Mesenteric fat pad (tissue), 1 donor: ENCODE measurements at places on chromosomes 5 and 9. TPM values are rescaled to one million over a fixed set of nuclear protein-coding genes. Genes with fewer than 3 reads are reported as not detected.

DNA sequence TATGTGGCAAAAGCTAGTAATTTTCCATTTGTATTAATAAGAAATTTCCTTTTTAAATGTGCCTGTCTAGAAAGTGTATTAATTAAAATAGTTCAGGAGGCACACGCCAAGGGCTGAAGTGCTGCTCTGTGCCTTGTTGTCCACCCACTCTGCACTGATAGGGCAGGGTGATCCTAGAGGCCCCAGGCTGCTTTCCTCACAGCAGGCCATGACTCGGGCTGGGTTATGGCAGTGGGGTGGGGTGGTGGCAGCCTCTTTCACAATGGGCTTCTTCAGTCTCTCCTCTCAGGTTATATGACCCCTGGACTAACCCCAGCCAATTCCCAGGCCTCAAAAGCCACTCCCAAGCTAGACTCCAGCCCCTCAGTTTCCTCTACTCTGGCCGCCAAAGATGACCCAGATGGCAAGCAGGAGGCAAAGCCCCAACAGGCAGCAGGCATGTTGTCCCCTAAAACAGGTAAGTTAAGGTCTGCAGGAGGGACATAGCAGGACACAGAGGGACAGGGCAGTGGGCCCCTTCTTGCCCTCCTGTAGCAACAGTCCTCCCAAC, 19.5 kb downstream of the CD74 start:
- DNase-seq: no peak

GRCh38 chr5:119338326-119338946, 17.4 kb upstream of the TNFAIP8 start:
- DNase-seq: no peak

DNA sequence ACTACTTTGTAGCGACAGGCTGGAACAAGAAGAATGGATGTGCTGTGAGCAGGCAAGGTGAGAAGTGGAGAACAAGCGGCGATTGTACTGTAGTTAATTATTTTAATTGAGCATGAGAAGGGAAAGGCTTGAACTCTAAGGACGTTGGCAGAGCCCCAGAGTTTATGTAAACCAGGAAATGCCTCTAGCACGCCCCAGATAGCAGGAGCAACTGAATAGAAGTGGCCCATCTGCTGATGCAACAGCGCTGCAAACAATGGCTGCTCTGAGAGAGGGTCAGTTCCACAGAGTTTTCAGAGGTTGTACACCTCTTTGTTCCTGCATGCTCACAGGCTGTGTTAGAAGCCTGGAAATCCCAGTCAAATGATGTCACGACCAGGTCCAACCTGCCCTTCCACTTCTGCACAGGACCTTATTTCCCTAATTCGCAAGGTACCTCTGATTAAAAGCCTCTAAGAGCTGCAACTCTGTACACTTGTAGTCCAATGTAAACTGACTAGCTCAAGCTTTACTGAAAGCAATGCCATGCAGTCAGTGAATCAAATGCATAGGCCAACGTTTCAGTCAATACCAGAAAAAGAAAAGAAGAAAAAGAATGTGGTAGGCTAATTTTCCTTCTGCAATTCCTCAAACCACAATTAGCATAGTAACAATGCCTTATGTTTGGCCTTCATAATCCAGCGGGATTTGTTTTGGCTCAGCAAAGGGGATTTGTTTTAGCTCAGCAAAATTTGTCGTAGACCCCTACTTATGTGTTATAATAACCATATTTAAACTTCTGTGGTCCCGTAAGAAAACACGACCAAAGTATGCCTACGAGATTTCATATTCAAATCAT, 119.6 kb upstream of the RETREG1 start:
- no peak for DNase-seq

The INSL4 gene
- not detected for total RNA-seq

The CCDC187 gene
- not detected for total RNA-seq

The TLX3 gene
- total RNA-seq: not detected

The C9 gene
- total RNA-seq: not detected

The BRINP1 gene
- not detected for total RNA-seq

DNA sequence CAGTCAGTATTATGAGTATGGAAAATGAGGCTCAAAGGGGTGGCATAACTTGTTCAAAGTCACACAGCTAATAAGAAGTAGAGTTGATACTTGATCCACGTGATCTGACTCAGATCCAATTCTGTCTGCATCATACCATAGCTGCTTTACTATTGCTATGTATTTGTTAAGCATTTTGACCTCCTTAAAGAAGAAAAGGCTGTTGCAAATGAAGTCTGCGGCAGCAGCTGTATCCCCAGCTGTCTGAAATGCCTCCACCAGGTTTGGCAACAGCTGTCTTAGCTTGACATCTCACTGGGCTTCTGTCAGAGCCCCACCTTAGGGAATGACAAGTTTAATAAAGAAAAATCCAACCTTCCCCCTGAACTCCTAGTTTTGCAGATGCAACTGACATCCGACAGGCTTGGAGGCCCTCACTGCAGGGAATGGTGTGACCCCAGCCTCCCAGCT, 75.6 kb upstream of the SLC44A1 start:
- no peak for DNase-seq

The DPH7 gene
- total RNA-seq: 17.6 TPM

The MPDZ gene
- 46.0 TPM for total RNA-seq

The GMCL2 gene
- total RNA-seq: not detected

The LRRC19 gene
- not detected for total RNA-seq

The SHROOM1 gene
- total RNA-seq: 10.6 TPM

GRCh38 chr5:124602925-124603650, 143.4 kb downstream of the ZNF608 start:
- no peak for DNase-seq

- DNase-seq: peak; percentile 37
These were observed 201.1 kb upstream of the MVB12B start for GRCh38 chr9:126125577-126125976.

- DNase-seq: no peak
These were observed 11.1 kb upstream of the ARAP3 start for GRCh38 chr5:141692919-141693725.

GRCh38 chr5:76765249-76765648, 49.3 kb downstream of the F2R start:
- DNase-seq: no peak

DNA sequence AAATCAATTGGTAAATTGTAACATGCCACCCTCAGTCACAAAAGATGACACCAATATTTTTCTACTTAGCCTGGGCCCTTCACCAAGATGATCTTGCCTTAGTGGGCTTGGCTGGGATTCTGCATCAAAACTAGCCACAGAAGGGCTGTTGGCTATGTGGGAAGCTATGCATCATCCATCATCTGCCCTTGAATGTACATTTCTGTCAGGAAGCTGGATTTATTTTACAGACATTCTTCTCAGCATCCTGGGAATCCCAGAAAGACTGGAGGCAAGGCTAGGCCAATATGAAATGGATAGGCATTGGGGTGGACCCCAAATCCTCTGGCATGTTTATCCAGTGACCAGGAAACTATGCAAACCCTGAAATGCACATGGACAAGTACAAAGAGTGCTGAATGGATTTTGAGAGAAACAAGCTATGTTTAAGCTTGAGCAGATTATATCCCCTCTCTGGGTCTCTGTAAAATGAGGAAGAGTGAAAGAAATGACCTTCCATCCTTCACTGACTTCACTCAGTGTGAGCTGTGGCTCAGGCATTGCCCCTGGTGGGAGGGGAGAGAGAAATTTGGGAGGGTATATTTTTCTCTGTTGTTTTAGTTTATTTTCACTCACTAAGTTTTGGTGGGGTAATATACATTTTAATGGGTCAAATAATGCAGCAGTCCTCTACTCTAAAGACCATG, 283.6 kb downstream of the EBF1 start:
- no peak for DNase-seq

The PCDHB13 gene
- total RNA-seq: 2.8 TPM

DNA sequence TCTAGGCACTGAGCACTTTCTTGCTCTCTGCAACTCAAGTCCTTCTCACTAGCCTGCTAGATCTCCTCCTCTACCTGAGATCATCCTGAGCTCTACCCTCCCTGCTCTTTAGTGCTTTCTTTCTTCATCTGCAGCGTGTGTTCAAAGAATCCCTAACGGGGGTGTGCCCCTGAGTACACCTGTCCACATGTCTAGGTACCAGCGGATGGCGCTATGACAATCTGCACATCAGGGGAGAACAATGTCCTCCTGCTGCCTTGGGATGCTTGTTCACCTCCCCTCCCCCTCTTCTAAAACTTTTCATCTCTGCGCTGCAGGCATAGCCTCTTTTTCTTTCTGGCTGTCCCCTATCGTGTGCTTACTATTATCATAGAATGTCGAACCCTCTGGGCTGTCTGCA, 42.7 kb downstream of the PTPN3 start:
- no peak for DNase-seq

DNA sequence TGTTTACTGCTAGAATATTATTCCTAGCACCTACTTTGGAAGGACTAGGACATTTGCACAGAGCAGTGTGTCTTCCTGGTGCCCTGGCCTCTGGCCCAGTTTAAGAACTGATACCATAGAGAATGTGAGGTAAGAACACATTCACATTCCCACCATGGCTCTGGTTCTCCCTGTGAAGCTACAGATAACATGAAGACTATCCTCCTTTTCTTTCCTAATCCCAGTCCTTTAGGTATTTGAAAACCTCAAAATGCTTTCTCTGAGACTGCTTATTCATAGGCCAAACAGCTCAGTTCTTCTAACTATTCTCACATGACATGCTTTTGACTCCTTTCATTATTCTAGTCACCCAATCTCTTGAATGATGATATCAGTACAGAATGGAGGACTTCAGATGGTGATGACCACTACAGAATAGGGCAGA, 11.9 kb downstream of the FAM219A start:
- no peak for DNase-seq

The DYNC2I2 gene
- total RNA-seq: 9.8 TPM

DNA sequence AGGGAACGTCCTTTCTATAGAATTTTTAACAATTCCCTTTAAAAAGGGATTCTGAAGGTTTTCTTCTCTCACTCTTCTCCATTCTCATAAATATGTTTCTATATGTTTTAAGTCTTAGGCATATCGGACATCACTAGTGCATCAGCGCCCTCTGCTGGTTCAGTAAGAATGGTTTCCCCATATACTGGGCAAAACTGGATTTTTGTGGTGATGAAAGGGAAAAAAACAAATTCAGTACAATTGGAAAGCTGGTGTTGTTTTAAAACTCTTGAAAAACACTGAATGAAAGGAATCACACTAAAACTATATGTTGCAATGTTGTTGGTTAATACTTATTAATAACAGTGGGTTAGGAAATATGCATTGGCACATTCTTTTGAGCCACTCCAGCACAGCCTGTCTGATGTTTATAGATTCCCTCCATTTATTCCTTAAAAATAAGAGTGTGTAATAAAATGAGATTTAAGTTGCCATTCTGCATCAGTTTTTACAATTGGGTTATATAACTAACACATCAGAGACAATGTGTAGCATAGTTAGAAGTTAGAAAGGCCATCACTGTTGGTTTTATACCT, 15.8 kb downstream of the CWC27 start:
- no peak for DNase-seq

DNA sequence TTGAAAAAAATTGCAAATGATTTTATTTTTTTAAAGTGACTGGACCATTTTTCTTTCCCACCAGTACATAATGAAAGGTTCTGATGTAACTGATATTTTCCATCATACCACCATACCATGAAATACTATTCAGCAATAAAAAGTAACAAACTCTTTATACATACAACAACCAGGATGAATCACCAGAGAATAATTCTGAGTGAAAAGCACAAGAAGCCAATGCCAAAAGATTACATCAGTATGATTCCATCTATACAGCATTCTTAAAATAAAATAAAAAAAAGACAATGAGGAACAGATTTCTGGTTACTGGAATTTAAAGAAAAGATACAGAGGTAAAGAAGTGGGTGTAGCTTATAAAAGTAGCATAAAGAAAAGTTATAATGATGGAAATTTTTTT, 423.7 kb upstream of the ST8SIA4 start:
- DNase-seq: no peak

The CD72 gene
- total RNA-seq: 7.0 TPM

The PPP3R2 gene
- total RNA-seq: not detected

DNA sequence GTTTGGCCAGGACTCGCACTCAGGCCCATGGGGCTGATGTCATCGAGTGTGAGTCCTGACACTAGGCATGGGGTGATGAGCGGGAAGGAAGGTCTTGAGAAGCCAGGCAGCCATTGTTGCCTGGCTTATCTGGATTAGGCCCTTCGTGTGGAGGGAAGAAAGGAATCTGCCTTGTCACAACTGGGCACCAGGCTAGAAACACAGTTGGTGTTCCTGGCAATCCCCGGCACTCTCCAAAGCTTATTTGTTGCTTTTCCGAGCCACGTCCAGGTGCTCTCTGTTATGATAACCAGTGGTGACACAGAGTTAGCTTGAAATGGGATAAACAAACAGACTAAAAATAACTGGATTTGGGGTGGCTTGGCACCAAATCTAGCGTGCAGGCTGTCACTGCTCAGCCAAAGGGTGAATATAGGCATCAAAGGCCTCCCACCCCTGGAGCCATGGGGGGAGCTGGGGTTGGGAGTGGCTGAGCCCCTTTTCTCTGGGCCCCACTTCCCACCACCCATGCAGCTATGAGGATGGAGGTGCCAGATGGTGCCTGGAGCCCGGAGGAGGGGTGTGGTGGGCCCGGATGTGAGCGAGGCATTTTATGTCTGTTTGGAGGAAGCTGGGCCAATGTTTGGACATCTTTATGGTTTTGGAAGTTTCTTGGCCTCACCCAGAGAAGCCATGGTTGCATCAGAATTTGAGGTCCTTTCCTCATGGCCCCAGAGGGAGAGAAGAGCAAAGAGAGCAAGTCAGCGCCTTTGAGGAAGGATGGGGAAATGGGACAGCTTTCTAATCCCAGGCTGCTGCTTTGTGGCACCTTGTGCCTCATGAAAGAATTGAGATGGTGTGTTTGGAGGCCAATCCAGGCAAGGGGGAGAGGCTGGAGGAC, 98.0 kb upstream of the PITX1 start:
- DNase-seq: no peak

- DNase-seq: no peak
These were observed 3.5 kb downstream of the SURF1 start for GRCh38 chr9:133352635-133353340.

The AFAP1L1 gene
- 49.3 TPM for total RNA-seq

The GARIN3 gene
- total RNA-seq: not detected

GRCh38 chr5:116038817-116039216, 6.5 kb downstream of the ARL14EPL start:
- no peak for DNase-seq

GRCh38 chr5:175751369-175751768, 93.5 kb downstream of the HRH2 start:
- no peak for DNase-seq

The EDIL3 gene
- 3.7 TPM for total RNA-seq
